Naive thymus-derived CD4-positive, alpha-beta T cell (primary cell): ENCODE measurements at places on chromosomes 6 and 20. TPM values are rescaled to one million over a fixed set of nuclear protein-coding genes. Genes with fewer than 3 reads are reported as not detected.

Gene OR2H1
- total RNA-seq = not detected

Gene ADGRF4
- not detected for total RNA-seq

Gene POM121L2
- not detected in 2 replicates for total RNA-seq

Gene VGLL2
- not detected for total RNA-seq

Gene LY6G6D
- total RNA-seq = not detected in 2 replicates

Gene BMP2
- total RNA-seq = not detected

GRCh38 chr6:43862925-43863324, 92.9 kb downstream of the VEGFA start:
- no peak for DNase-seq

DNA sequence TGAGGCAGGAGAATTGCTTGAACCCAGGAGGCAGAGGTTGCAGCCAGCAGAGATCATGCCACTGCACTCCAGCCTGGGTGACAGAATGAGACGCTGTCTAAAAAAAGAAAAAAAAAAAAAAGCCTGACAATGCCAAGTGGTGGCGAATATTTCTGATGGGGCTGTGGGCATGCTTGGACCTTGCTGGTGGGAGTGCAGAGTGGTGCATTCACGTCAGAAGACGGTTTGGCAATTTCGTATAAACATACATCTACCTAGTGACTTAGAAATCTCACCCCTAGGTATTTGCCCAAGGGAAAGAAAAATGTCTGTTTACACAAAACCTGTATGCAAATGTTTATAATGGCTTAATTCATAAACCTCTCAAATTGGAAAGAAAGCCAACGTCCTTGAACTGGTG, 33.6 kb downstream of the CTCFL start:
- no peak for DNase-seq

- DNase-seq = no peak
These were observed 33.0 kb upstream of the RBL1 start for GRCh38 chr20:37128803-37129202.

- no peak for DNase-seq
These were observed 76.7 kb downstream of the CEP162 start for GRCh38 chr6:84150705-84151104.

- DNase-seq = no peak
These were observed 51.9 kb downstream of the ZDHHC14 start for GRCh38 chr6:157432892-157433265.

DNA sequence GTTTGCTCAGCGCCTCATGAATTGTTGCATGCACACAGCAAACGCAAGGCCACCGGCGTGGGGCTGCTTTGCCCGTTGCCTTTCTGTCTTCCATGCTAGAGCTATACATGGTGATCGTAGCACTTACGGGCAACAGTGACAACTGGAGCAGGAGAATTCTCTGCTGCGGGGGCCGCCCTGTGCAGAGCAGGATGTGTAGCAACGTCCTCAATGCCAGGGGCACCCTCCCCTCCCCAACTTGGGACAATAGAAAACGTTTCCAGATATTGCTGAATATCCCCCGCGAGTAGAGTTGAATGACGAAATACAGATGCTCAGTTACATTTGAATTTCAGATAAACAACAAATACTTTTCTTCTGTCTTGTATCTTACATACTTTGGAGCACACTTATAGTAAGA, 198.7 kb downstream of the TFAP2C start:
- no peak for DNase-seq

GRCh38 chr6:134056046-134056445, 3.6 kb upstream of the SLC2A12 start:
- no peak for DNase-seq

- no peak for DNase-seq
These were observed 148.4 kb downstream of the EYA2 start for GRCh38 chr20:47043086-47043485.

- DNase-seq = no peak
These were observed 110.3 kb upstream of the NUP153 start for GRCh38 chr6:17816921-17817611.

GRCh38 chr6:108714766-108715414, 133.3 kb upstream of the ARMC2 start:
- no peak for DNase-seq
